ENCODE measurements at places on chromosomes 3 and 15.

DNA sequence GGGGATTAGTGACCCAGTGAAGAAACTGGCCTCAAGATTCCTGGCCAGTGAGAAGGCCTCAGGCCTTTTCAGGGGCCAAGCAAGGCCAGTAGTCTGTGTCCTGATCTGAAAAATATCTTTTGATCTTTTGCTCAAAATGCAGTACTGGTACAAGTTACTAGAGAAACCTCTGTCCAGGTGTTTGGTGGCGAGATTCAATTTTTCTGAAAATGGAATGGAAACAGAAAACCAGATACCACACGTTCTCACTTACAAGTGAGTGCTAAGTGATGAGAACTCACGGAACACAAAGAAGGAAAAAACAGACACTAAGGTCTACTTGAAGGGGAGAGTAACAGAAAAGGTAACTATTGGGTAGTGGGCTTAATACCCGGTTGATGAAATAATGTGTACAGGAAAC, 463.4 kb downstream of the ZIC1 start:
- no peak for DNase-seq

DNA sequence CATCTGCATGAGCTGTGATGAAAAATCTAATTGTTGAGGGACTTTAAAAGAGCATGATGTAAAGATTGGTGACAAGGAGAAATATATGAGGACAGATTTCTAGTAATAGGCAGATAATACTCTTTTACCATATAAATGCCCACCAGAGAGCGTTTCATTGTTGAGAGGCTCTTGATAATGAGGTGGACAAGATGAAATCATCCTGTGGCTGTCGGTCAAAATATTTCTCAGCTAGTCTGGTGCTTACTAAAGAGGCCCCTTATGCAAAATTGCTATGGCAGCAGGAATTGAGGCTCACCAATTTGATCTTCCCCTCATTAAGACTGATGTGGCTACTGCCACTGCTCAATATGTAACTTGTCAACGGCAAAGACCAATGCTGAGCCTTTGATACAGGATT, 225.0 kb upstream of the RASGRP1 start:
- DNase-seq = no peak

- no peak for DNase-seq
Observed at GRCh38 chr3:128408693-128409623, 57.7 kb downstream of the DNAJB8 start.

GRCh38 chr3:149848238-149848637, 35.2 kb downstream of the RNF13 start:
- DNase-seq = no peak

DNA sequence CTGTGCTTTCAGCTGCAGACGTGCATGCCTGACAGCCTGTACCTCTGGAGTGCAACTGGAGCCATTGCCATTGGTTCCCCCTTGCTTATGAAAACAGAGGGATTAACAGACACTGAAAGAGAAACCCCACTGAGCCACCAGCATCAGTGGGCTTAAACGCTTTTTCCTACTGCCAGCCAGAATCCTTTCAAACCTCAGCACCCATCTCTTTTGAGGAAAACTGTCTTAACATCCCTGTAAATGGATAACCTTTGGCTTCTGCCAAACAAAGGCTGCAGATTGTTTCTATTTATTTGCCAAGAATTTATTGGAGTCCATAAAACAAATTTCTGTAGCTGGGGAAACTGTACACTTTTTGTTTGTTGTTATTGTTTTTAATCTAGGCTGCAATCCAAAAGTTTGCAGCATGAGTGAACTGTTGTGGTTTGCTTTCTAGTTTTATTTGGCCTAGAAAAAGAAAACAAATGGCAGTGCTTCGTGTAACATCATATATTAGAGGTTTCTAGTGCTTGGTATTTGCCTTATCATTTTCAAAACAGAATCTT, 369.2 kb upstream of the IL12A start:
- DNase-seq = no peak

DNA sequence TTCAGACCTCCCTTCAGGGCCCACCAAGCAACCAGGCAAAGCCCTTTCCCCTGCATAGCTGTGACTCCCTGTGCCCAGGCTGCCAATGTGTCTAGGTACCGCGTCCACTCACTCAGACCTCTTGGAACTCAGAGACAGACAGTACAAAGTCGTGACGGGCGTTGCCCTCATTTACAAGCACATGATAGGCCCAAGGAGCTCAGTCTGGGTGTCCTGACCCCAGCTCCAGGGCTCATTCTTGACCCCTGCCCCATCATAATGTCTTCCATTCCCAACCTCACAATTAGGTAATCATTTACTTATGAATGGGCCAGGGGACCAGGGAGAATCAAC, 56.0 kb downstream of the KLF13 start:
- no peak for DNase-seq

- no peak for DNase-seq
Observed at GRCh38 chr15:101138086-101138660, 113.7 kb downstream of the CHSY1 start.

- no peak for DNase-seq
Observed at GRCh38 chr15:38049891-38050290, 115.5 kb downstream of the TMCO5A start.

DNA sequence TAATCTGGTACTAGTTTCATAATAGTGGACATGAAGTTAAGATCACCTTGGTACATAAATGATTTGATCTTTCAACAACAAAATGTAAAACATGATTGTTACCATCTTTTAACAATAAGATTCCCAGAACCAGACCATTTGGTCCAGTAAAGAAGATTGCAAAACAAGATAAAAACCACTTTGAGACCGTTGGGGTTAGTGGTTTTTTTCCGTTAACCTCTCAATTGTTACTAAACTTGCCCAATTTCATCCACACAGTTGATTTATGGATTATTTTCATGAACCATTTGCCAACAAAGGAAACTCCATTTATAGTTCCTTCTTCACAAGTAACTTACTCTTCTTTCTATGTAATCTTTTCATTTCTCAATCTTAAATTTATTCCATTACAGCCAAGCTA, 53.8 kb downstream of the ATP8B4 start:
- DNase-seq = no peak

DNA sequence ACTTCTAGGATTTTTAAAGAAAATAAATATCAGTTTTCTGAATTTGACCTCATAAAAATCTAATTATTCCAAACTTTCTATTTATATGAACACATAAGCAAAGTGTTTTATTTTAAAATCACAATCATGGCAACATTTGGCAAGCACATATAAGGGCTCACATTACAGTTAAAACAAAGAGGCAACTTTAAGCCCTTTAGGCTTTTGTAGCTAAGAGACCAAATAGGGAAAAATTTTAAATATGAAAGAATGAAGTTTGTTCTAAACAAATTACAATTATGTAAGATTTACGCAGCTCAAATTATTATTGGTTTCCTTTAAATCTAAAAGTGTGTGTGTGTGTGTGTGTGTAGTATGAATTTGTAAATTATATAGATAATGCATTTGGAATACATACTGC, 267.0 kb downstream of the ZIC4 start:
- no peak for DNase-seq

- DNase-seq = no peak
Observed at GRCh38 chr15:84760219-84760618, 11.8 kb downstream of the ZNF592 start.

GRCh38 chr15:41336549-41336948, 3.9 kb downstream of the NUSAP1 start:
- DNase-seq = no peak

DNA sequence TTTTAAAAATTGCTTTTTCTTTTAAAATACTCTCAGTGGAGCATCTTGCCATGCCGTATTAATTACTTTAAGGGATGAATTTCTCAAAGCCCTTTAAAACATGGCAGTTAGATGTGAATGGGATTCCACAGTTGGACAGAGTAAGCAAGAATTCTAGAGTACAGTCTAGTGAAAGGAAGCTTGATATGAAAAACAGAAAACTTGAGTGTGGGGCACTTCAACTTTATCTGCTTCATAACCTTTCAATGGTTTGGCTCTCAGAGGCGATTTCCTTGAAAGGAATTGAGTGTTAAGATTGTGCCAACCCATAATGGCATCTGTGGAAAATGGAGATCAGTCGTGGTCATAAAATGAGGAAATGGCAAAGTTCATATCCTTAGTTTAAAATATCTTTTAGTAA, 127.7 kb upstream of the SAMMSON start:
- DNase-seq = no peak

- no peak for DNase-seq
Observed at GRCh38 chr3:170499562-170500156, 81.0 kb downstream of the CLDN11 start.

DNA sequence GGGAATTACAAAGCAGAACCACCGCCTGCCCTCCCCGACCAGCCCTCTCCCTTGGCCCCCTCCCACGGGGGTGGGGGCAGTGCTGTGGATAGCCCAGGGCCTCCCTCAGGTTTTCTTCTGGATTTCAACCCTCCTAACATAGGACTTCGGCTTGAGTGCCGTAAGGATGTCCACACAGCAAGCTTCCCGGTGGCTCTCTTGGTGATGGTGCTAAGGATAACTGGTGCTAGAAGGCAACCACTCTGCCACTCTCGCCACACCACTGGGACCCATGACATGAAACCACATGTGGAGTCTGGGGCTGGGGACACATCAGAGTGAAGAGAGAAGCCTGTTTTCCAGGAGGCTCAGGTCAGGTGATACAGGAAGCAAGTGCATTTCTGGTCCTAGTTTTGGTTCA, 35.4 kb downstream of the SCN5A start:
- no peak for DNase-seq

GRCh38 chr15:22959321-22960101, 20.7 kb downstream of the CYFIP1 start:
- no peak for DNase-seq

DNA sequence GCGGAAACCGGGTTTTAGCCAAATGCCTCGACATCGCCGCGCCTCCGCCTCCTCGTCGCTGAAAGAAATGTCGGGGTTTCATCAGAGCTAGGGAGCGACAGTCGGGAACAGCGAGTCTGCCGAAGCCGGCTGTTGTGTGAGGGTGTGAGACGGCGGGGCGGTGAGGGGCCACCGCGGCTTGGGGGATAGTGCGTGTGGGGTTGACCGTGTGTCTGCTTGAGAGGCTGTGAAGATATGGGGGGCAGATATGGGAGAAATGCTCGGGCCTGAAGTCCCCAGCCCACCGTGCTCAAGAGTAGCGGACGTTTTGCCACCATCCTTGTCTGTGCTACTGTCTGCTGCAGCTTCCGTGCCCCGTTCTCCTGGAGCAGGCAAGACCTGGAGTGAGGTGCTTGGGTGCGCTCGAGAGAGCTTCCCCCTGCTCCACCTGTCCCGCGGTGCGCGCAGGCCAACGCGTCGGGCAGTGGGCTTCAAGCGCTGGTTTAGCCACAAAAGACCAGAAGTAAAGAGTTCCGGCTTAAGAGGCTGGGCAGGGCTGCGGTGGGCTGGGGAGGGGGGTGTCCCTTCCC, 716 bp upstream of the ISLR2 start:
- no peak for DNase-seq

GRCh38 chr3:188385295-188385694, 231.3 kb downstream of the LPP start:
- DNase-seq = no peak

DNA sequence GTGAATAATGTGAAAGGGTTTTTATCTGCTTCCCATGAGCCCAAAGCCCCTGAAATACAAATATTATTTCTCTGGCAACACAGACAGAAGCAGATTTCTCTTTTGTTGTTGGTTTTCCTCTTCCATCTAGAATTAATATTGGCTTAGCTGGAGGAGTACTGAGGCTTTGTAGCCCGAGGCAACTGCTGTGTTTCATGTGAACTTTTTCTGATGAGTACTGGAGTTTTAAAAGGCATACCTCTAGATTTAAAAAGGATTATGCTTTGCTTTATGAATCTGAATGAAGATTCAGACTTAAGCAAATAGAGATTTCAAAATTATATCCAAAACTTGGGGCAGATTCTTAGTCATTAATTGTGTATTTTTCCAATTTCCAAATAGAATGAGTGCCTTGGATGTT, 50.9 kb downstream of the IQCH start:
- no peak for DNase-seq

DNA sequence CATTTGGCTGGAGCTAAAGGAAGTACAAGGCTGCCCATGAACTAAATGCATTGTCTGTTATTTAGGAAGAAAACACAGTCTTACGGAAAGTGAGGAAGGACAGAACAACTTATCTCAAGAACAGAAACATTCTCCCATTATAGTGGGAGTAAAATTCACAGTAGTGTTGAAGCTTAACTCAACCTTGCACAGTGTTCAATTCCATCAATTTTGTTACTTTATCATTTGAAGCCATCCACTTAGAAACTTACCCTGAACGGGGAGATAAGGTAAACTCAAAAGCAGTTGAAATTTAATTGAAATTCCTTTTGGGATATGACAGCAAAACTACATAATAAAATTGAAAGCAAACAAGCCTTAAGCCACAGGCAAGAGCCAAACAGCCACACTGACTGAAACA, 186.9 kb downstream of the PCCB start:
- no peak for DNase-seq
